ENCODE measurements at places on chromosomes 6 and 20. TPM values are rescaled to one million over a fixed set of nuclear protein-coding genes. Genes with fewer than 3 reads are reported as not detected.

PET117 gene
- polyA plus RNA-seq: 22.8 TPM

GPX5 gene
- polyA plus RNA-seq: not detected

CEP85L gene
- 23.5 TPM for polyA plus RNA-seq

PRICKLE4 gene
- polyA plus RNA-seq: not detected

IL17F gene
- polyA plus RNA-seq: not detected

DNAH8 gene
- not detected for polyA plus RNA-seq

PHACTR2 gene
- polyA plus RNA-seq: 3.5 TPM
